Pancreas (tissue), 10 donors: ENCODE measurements at places on chromosomes 13 and 19.

DNA sequence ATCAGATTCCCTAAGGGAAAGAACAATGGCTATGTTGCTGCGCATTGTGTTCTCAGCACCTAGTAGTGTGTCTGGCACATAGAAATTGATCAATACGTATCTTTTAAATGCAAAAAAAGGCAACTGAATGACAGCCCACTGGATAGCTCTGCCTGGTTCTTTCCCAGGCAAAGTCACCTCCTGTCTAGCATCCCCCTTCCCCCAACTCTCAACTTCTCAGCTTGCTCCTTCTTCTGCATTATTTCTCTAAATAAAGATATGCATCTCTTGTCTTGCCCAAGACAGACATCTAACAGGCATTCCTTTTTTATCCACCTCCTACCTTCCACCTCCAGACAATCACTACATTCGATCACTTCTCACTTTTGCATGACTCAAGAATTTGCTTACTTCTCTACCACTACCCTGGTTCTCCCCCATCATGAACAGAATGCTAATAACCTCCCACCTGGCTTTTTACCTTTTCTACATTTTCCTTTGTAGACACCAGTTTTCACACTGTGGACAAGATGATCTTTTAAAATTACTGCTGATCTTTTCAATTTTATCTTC, 26.5 kb upstream of the OXGR1 start:
- H3K27ac ChIP-seq, result no peak overlapping the region
- H3K36me3 ChIP-seq, result no peaks in the 10 kb centered on the region
- H3K4me3 ChIP-seq, result no peak overlapping the region
- no peaks in the 10 kb centered on the region for H3K4me1 ChIP-seq
- no peaks in the 10 kb centered on the region for H3K27me3 ChIP-seq

- no peaks in the 10 kb centered on the region for H3K27me3 ChIP-seq
- no peak overlapping the region for H3K27ac ChIP-seq
- no peaks in the 10 kb centered on the region for H3K36me3 ChIP-seq
- no peak overlapping the region for H3K4me3 ChIP-seq
- DNase-seq, result no peak
These were observed 255.7 kb upstream of the KLHL1 start for GRCh38 chr13:70363991-70364390.

DNA sequence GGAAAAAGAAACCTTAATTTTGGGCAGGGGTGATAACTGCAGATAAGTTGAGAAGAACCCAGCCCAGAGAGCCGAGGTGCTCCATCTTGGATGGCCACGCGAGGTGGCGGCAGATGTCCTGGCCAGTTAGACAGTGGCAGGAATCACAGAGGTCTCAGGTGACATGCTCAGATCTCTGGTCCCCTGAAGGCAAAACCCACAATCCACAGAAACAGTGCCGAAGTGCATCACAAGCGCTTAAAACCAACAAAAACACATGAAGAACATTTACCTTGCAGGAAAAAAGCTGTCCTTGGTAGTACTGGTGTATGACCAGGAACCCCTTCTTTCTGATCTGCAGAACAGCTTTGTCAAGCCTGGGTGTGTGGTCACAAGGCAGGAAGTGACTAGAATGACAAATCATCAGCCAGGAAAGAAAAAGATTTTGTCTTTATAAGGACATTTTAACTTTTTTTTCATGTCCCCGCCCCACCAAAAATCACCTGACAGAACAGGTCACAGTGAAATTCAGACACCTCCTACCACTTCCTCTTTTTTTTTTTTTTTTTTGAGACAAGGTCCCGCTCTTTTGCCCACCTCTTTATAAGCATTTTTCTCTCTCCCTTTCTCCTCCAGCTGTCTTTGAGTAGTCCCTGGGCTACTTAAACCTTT, at the start of gene LCP1:
TSS of gene LCP1 (minus strand) at position 338 of the 651 bp plus-strand sequence. CDS start 22,515 bp downstream, outside the sequence.
- H3K36me3 ChIP-seq, result no peaks in the 10 kb centered on the region
- H3K27me3 ChIP-seq, result no peaks in the 10 kb centered on the region
- H3K4me1 ChIP-seq, result no peaks in the 10 kb centered on the region

DNA sequence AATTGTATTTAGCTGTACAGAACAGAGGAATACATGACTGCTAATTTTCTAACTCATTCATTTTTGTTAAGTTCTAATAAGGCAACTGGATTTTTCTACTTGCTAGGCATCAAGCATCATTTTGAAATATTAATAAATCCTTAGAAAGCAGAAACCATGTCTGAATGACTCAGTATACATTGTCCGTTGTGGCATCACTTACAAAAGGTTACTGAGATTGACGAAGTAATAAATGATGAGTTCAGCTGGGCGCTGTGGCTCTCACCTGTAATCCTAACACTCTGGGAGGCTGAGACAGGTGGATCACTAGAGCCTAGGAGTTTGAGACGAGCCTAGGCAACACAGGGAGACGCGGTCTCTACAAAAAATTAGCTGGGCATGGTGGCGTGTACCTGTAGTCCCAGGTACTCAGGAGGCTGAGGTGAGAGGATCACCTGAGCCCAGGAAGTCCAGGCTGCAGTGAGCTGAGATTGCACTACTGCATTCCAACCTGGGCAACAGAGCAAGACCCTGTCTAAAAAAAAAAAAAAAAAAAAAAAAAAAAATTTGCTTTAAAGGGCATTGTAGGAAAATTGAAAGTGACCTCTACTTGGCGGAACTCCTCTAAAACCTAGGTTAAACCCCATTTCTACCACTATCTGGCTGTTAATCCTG, 36.6 kb downstream of the LHFPL6 start:
- no peak overlapping the region for H3K4me3 ChIP-seq
- DNase-seq, result no peak

DNA sequence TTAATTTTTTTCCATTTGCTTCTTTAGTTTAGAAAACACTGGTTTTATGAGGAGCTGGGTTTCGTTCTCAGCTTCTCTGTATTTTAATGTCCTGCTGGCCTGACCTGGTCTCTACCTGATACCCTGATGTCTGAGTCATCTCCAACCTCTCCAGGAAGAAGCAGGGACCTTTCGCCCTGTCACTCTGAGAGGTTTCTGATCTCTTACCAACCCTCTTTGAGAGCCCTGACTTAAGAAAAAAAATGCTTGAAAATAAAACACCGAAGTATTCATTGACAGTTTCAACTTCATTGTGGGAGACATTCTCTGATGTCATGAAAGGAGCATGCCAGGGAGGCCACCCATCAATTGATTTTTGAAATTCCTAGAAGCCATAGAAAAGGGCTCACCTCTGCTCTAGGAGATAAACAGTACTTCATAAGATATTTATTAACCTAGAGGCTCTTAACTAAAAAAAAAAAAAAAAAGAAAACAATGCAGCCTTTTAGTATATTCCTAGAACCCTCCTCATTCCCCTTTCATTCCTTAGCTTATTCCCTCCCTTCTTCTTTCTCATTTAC, 234.8 kb downstream of the ENOX1 start:
- peak; percentile 8 for DNase-seq
- no peak overlapping the region for H3K4me3 ChIP-seq
- no peak overlapping the region for H3K27ac ChIP-seq

- no peak overlapping the region for H3K4me3 ChIP-seq
- no peak for DNase-seq
- H3K27ac ChIP-seq, result no peak overlapping the region
- peaks cover 7% of the 10 kb centered on the region for H3K36me3 ChIP-seq
These were observed 43.1 kb downstream of the SUGP2 start for GRCh38 chr19:18990128-18990708.

DNA sequence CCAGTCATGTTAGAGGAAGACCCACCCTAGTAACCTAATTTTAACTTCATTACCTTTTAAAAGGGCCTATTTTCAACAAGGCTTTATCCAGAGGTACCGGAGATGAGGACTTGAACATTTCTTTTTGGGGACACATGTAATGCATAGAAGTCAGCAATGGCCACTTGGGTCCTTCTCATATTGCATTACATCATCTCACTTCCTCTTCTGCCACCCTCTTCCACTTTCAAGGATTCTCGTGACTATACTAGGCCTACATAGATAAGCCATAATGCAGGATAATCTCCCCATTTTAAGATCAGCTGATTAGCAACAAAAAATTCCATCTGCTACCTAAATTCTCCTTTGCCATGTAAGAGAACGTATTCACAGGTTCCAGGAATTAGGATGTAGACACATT, 557.2 kb downstream of the KCTD12 start:
- H3K4me3 ChIP-seq, result no peak overlapping the region
- no peak for DNase-seq
- no peaks in the 10 kb centered on the region for H3K27me3 ChIP-seq
- no peaks in the 10 kb centered on the region for H3K4me1 ChIP-seq
- no peak overlapping the region for H3K27ac ChIP-seq

DNA sequence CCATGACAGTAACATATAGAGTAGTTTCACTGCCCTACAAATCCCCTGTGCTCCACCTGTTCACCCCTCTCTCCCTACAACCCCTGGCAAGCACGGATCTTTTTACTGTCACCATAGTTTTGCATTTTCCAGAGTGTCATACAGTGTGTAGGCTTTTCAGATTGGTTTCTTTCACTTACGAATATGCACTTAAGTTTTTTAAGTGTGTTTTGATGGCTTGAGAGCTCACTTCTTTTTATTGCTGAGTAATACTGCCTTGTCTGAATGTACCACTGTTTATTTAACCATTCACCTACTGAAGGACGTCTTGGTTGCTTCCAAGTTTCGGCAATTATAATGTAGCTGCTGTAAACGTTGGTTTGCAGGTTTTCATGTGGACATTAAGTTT, 175.1 kb downstream of the ITGBL1 start:
- no peak for DNase-seq
- no peaks in the 10 kb centered on the region for H3K4me1 ChIP-seq
- H3K36me3 ChIP-seq, result no peaks in the 10 kb centered on the region
- H3K27ac ChIP-seq, result no peak overlapping the region
- H3K27me3 ChIP-seq, result no peaks in the 10 kb centered on the region

DNA sequence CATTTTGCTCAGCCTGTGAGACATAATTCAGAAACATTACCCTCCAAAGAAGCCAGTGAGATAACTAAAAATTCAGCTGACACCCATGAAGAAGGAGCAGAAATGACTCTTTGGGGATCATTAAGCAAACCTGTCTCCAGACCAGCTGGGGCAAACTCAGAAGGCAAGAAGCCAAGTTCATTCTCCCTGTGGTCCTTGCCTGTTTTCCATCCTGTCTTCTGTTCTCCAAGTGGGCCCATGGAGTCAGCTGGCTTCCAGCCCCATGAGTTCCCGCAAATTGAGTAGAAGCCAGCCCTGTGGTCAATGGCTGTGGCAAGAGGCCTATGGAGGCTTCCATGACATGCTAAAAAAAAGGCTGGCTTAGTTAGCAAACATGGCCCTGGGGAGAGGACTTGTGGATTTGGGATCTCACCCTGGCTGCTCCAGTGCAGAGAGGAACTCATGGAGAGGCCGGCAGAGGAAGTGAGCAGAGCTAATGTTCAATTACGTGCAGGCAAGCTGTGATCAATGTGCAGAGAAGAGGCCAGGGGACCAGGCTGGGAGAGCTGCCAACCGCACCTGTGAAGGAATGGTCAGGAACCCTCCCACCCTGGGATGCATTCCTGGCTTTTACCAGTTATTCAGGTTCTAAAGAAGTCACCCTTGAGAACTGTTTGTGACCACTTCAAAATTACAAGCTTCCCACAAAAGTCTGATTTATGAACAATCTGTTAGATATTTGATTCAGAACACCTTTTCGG, 229.1 kb downstream of the TSHZ3 start:
- no peaks in the 10 kb centered on the region for H3K36me3 ChIP-seq
- H3K27ac ChIP-seq, result no peak overlapping the region
- H3K27me3 ChIP-seq, result no peaks in the 10 kb centered on the region
- no peak for DNase-seq

GRCh38 chr19:18197306-18197705, 4.3 kb downstream of the MPV17L2 start:
- no peak overlapping the region for H3K4me3 ChIP-seq
- no peak for DNase-seq
- no peak overlapping the region for H3K27ac ChIP-seq
- H3K36me3 ChIP-seq, result no peaks in the 10 kb centered on the region

- no peak overlapping the region for H3K4me3 ChIP-seq
- no peak overlapping the region for H3K27ac ChIP-seq
- H3K27me3 ChIP-seq, result no peaks in the 10 kb centered on the region
- DNase-seq, result peak; percentile 6
- H3K4me1 ChIP-seq, result peaks cover 14% of the 10 kb centered on the region
These were observed 6.3 kb downstream of the DPP9 start for GRCh38 chr19:4717191-4717965.

- peak; percentile 35 for DNase-seq
- H3K27ac ChIP-seq, result no peak overlapping the region
- H3K4me1 ChIP-seq, result no peaks in the 10 kb centered on the region
- no peaks in the 10 kb centered on the region for H3K27me3 ChIP-seq
These were observed 27.2 kb downstream of the ATP4B start for GRCh38 chr13:113630804-113631203.

DNA sequence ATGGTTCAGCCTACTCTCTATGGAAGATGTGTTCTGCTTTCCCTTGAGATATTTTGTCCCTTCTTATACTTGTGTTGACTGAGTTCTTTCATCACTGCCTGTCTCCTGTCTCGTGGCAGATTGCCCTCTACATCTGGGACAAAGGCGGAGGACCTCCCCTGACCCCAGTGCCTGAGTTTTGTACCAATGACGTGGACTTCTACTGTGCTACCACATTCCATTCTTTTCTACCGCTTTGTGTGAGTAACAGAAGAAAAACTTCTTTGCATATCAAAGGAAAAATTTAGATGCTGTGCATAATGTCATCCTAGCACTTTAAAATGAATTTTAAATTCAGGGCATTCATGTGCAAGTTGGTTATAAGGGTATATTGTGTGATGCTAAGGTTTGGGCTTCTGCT, 74.6 kb downstream of the B3GLCT start:
- no peak overlapping the region for H3K27ac ChIP-seq
- H3K4me3 ChIP-seq, result no peak overlapping the region
- no peaks in the 10 kb centered on the region for H3K27me3 ChIP-seq
- no peaks in the 10 kb centered on the region for H3K4me1 ChIP-seq

DNA sequence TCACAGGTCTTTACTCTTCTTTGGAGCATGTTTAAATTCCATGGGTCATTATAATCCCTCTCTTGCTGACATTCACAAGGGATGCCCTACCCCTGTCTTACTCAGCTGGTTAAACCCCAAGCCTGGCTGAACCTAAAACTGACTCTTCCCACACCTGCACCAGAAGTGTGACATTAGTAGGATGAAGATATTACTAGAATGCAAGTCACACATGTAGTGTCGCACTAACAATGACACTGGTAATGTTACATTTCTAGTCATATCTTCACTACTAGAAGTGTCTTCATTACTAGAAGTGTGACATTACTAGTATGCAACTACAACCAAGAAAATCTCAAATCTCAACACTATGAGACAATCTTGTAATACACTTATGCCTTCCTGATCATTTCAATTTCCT, 14.2 kb downstream of the ZAR1L start:
- no peak overlapping the region for H3K4me3 ChIP-seq
- no peak overlapping the region for H3K27ac ChIP-seq
- no peaks in the 10 kb centered on the region for H3K36me3 ChIP-seq
- H3K4me1 ChIP-seq, result no peaks in the 10 kb centered on the region

GRCh38 chr13:79590394-79590676, 109.4 kb downstream of the NDFIP2 start:
- no peak overlapping the region for H3K27ac ChIP-seq
- H3K4me1 ChIP-seq, result no peaks in the 10 kb centered on the region
- H3K4me3 ChIP-seq, result no peak overlapping the region
- no peak for DNase-seq

GRCh38 chr13:73065665-73066340, 7.0 kb downstream of the KLF5 start:
- no peak for DNase-seq
- no peaks in the 10 kb centered on the region for H3K36me3 ChIP-seq
- H3K4me3 ChIP-seq, result no peak overlapping the region
- H3K27ac ChIP-seq, result no peak overlapping the region
- H3K4me1 ChIP-seq, result peaks cover 12% of the 10 kb centered on the region
